K562 (cell line): ENCODE measurements at places on chromosomes 5 and 9. TPM values are rescaled to one million over a fixed set of nuclear protein-coding genes. Genes with fewer than 3 reads are reported as not detected.

ZDHHC11 gene
- polyA plus RNA-seq: 0.97 and 1.4 TPM in 2 replicates

PCDHGA10 gene
- 0.01 TPM in 1 of 2 replicates, not detected in the other for polyA plus RNA-seq

FBP2 gene
- polyA plus RNA-seq: not detected in 2 replicates

DMGDH gene
- polyA plus RNA-seq: not detected in 2 replicates

KLHL3 gene
- polyA plus RNA-seq: 0.19 and 0.47 TPM in 2 replicates
